Amniotic epithelial cell (primary cell): ENCODE measurements at places on chromosomes 6 and 20.

GRCh38 chr20:5580940-5581708 lies 169.1 kb upstream of the SHLD1 start:
- no peak for DNase-seq

GRCh38 chr6:20319520-20320357 lies 81.9 kb upstream of the E2F3 start:
- no peak for DNase-seq

DNA sequence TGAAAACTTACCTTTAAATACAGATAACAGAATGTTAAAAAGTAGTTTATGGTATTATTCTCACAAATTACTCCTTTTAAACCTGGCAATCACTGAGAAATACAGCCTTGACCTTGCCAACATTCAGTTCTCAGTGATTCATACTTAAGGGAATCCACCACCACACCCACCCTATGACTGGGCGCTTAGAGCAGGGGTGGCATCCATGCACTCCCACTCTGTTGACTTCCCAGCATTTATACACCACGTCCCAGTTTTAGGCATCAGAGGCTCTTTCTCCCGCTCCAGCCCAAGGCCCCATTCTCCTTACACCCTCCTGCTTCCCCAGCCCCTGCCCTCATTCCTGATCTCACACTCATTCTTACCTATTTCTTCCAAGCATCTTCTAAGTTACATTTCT lies 16.3 kb downstream of the TRAF3IP2 start:
- DNase-seq, result peak; percentile 95

- no peak for DNase-seq
These were observed 99.7 kb upstream of the HIVEP1 start for GRCh38 chr6:11912420-11912819.

DNA sequence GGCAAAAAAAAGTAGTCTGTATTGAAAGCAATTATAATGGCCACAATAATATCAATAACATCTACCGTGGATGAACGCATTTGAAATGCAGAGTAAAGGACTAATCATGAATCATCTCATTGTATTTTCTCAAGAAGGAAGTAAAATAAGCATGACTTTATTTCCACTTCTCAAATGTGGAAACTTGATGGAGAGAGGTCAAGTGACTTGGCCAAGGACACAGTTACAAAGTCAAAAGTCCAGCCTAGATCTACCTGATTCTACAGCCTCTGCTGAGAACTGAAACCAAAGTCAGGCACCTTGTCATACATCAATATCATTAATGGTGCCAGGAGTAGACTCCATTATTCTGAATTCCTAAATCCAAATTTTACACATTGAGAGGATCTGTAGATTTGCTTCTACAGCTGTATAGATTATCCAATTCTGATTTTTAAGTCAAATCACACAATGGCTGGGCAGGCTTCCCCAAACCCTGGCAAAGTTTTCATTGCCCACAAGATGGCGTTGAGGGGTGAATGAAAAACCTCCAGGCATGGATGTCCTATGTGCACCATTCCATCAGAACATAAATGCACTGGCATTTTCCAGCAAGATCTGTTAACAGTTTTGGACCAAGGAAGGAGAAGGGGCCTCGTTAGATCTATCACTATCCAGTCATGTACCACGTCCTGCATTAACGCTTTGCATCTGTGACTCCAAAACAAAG lies 423.1 kb downstream of the MAFB start:
- no peak for DNase-seq

DNA sequence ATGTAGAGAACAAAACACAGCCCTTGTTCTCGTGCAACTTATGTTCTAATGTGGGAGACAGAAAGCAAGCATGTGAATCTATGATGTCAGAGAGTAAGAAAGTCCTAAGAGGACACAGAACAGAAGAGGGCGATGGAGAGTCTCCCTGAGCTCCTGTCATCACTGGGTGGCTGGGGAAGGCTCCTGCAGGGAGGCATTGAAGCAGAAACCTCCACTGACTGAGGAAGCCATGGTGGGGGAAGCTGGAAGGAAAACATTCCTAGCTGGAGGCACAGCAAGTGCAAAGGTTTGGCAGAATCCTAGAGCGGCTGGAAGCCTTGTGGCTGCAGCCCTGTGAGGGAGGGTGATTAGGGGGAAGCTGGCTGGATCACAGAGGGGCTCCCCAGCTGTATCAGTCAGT lies 248.0 kb downstream of the CDH26 start:
- DNase-seq, result peak; percentile 17

DNA sequence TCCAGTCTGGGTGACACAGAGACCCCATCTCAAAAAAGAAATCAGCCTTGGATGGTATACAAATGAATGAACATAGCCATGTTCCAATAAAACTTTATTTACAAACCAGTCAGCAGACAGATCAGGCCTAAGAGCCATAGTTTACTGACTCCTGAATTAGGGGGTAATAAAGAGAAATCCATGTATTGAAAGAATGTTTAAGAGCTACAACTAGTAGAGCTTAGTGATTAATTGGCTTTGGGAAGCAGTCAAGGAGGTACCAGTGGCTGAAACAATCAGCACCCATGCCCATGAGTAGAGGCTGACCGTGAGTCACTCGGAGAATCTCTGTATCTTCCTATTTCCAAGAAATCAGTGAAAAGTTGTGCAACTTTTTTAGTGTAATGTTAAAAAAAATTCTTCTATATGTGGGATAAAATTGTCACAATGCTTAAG lies 223.6 kb upstream of the RREB1 start:
- peak; percentile 80 for DNase-seq

- DNase-seq, result no peak
These were observed 34.8 kb downstream of the RNASET2 start for GRCh38 chr6:166921570-166921969.

DNA sequence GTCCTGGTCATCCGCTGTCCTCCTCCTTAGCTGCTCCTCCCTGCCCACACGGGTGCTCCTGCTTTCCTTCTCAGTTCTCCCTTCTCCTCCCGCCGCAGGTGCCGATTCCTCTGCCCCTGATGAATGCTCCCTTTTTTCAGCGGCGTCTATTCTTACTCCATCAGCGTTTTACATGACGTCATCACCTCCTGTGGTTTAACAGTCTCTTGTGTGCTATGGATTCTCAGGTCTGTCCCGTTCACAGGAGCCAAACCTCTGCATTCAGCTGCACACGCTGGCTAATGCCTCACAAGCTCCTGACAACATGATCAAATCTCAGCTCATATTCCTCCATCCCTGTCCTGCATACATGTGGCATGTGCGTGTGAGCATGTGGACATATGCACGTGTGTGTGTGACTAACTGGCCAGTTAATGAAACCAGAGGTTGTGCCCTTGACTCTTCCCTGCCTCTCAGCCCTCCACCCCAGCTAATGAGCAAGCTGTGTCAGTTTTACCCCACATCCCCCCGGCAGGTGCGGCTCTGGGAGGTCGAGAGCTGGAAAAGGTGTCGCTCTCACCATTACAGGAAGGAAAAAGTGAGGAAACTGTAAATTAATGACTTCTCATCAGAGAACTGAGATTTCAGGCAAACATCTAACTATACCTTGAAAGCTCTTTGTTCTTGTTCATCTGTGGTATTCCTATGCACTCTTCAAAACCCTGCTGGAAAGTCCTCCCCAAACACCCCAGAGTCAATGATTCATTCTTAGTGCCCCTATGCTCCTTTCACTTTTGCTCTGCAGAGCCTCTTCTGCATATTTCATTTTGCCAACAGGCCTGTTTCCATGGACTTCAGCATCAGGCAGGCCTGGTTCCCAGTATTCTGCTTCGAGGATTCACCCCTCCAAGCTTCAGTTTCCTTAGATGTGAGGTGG lies 163.1 kb downstream of the TTLL2 start:
- no peak for DNase-seq

- no peak for DNase-seq
These were observed 17.0 kb downstream of the RNASET2 start for GRCh38 chr6:166939345-166939744.
